HT-29 (cell line): ENCODE measurements at places on chromosomes 4 and X. TPM values are rescaled to one million over a fixed set of nuclear protein-coding genes. Genes with fewer than 3 reads are reported as not detected.

TACR3 gene
- not detected in 2 replicates for total RNA-seq

DCHS2 gene
- total RNA-seq: not detected in 2 replicates

ITGB1BP2 gene
- 1.7 and 2.2 TPM in 2 replicates for total RNA-seq

CXorf38 gene
- total RNA-seq: 8.1 and 9.7 TPM in 2 replicates

ETDA gene
- not detected in 2 replicates for total RNA-seq

PUDP gene
- total RNA-seq: 3.4 and 4.6 TPM in 2 replicates

WFS1 gene
- total RNA-seq: 49.2 and 49.8 TPM in 2 replicates

BTC gene
- total RNA-seq: 1.4 and 1.9 TPM in 2 replicates

SEL1L3 gene
- 54.4 and 55.9 TPM in 2 replicates for total RNA-seq

FAM184B gene
- total RNA-seq: not detected in 2 replicates

SLC7A11 gene
- total RNA-seq: 16.6 and 19.7 TPM in 2 replicates
